Thymus (tissue), 14 donors: ENCODE measurements at places on chromosomes 13 and 19.

DNA sequence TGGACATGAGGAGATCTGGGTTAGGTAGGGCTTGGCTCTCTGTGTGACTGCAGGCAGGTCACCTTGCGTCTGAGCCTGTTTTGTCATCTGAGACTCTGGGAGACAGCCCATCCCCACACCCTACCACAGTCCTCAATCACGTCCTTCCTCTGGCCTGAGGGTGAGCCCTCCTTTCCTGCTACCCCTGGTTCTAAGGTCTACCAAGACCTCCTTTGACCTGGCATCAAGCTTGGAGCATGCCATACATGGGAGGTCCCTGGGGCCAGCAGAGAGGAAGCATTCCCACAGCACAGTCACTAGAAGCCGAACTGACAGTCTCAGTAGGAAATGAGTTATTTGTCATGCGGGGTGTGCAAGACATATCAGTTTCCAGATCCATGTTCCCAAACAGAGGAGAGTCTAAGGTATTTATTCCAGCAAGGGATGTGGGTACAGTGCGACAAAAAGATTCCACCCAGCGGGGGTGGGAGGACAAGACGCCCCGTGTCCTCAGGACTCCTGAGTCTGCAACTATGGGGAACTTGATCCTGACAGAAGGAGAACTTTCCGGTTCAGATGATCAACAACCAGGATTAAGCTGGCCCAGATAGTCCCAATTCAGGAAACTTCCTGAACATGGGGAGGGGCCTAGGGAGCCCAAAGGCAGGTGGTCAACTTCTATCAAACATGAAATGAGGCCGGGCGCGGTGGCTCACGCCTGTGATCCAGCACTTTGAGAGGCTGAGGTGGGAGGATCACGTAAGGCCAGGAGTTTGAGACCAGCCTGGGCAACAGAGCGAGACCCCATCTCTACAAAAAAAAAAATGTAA, 9.5 kb downstream of the ARRDC2 start:
- DNase-seq, result no peak

DNA sequence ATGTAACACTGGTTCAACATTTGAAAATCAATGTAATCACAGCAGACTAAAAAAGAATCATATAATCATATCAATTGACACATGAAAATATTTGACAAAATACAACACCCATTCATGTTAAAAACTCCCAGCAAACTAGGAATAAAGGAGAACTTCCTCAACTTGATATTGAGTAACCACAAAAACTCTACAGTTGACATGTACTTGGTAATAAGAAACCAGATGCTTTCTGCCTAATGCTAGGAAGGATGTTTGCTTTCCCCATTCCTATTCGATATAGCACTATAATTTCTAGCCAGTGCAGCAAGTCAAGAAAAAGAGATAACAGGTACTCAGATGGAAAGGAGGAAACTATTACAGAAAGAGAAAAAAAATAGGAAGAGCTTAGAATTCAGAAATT, 26.9 kb downstream of the UFM1 start:
- DNase-seq, result no peak

DNA sequence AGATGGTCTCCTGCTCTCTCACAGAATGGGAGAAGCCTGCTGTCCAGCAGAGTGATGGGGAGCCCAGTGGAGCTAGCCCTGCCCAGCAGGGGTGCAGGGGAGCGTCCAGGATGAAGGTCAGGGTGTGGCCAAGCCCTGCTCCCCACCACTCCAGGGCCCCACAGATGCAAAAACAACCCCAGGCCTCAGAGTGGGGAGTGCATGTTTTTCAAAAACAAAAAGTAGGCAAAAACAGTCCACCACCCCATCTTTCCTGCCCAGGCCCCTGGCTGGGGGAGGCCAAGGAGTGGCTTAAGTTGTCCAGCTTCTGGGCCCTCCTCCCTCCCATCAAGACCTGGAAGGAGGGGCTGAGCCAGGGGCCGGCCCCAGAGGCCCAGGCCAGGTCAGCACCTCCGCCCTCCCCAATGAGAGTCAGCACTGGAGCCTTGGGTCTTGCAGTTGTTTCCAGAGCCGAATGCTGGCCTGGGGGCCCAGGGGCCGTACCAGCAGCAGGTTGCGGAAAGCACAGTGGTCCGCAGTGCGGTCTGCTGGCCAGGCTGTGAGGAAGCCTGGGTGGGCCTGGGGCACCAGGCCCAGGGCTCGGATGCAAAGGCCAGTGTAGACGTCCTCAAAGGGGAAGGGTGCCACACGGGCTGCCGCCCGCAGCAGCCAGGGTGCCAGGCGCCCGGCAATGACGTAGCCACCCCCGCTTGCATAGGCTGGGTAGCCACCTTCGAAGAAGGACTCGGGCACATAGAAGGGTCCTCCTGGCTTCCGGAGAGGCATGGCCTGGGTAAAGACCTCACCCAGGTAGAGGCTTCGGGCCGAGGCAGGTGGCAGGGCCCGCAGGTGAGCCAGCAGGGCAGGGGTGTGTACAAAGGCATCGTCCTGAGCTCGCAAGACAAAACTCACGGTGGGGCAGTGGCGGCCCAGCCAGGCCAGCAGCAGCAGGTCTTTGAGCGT, 1.7 kb downstream of the B3GNT8 start:
- DNase-seq, result no peak

- no peak for DNase-seq
Measured at GRCh38 chr13:110455444-110455843, 106.1 kb downstream of the RAB20 start.

- no peak for DNase-seq
Measured at GRCh38 chr19:8609279-8610040, 1.1 kb downstream of the ADAMTS10 start.

DNA sequence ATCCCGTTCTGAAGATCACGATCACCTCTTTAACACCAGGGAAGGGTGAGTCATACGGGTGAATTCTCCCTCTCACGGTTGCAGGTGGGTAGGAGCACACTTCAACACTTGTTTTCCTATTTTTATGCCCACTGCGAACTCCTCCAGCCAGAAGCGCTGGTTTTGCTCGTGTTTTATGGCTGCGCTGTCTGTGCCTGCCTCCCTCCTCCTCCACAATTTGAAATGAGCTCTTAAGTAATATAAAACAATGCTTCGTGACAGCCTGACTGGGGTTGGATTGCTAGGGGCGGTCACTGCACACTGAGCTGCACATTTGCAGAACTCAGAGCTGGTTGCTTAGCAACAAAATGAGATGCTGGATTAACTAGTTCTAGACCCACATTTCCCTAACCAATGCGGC, 12.9 kb downstream of the CCDC70 start:
- DNase-seq, result no peak

DNA sequence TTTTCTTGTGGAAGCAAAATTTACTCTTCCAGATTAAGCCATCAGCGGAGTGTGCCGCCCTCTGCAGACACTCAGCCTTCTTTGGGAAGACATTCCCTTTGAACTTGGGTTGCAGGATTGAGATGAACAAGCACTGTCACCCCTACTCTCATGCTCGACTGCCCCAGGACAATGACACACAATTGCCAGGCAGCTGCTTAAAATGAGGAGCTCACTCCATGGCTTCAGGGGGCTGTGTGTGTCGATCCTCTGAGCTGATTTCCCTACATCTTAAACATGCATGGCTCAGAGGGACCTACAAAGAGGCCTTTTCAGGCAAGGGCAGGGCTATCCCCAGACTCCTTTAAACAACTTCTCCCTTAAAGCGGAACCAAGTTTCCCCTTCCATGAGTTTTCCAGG, 107.5 kb upstream of the MBNL2 start:
- no peak for DNase-seq

- no peak for DNase-seq
Measured at GRCh38 chr19:49103331-49104085, 10.7 kb upstream of the LIN7B start.

- no peak for DNase-seq
Measured at GRCh38 chr19:41941410-41942202, 13.4 kb upstream of the ERFL start.

DNA sequence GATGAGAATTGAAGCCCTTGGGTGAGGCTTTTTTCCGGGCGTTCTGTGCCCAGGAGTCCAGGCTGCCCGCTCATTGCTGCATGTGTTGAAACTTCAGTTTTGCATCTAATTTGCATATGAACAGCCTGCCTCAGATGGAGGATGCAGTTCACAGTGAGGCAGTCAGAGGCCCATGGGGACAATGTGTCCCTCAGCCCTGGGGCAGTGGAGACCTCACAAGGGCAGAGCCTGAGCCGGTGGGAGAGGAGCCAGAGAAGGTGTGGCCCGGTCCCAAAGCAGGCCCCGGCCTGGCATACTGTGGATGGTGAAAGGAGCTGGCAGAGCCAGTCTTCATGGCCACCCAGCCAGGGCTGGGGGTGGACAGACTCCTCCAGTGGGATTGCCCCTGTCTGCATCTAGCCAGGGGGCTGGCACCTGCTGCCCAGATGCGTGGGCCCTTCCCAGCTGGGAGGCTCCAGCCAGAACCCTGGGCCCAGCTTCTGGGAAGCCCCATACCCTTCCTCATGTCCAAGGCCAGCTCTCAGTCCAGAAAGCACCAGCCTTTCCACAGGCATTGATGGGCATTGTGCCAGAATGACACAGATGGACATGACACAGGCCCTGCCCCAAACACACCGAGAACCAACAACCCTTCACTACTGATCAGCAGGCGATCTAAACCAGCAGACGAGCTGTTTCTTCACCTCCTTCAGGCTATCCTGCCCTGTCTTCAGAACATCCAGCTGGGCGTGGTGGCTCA, 32.9 kb upstream of the KCTD15 start:
- no peak for DNase-seq

GRCh38 chr13:29487466-29488454, 107.7 kb downstream of the SLC7A1 start:
- DNase-seq, result no peak

DNA sequence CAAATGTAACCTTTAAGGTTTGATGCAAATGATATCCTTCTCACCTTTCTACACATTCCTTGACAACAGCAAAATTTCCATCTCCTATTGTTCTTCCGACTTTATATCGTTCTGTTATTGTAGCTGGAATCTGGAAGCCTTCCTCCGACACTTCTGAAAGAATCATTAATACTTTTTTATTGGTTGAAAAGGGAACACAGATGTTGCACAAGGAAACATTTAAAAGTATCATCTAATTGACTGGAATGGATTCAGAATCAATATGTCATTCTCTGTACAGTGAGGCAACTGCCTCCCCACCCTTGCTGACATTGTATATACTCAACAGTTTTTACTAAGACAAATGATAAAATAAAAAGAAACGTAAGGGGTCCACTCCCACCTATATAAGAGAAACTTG, 295.2 kb downstream of the DCLK1 start:
- no peak for DNase-seq
